ENCODE measurements at places on chromosomes 2 and 18. TPM values are rescaled to one million over a fixed set of nuclear protein-coding genes. Genes with fewer than 3 reads are reported as not detected.
A peak's percentile ranks its signal among the peaks of the same experiment; 100 is the strongest.

- no peak for DNase-seq
These were observed 191.3 kb upstream of the KCNJ3 start for GRCh38 chr2:154507186-154507585.

GRCh38 chr2:789529-789928, 112.3 kb upstream of the TMEM18 start:
- no peak for DNase-seq

DNA sequence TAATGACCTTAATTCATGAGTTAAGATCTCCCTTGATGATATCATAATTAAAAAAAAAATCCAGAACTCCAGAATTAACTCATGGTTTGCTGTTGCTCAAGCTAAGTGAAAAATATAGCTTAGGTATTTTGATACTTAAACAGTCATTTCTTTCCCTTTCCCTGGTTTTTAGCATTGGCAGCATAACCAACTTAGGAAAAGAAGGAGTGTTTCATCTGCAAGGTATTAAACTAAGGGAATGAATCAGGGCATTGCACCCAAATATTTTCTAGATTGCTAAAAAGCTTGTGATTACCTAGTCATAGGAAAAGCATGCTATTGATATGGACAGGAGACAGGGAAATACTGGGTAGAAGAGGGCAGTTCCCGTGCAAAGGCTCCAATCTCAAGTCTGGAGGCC, 207.2 kb downstream of the LRP1B start:
- DNase-seq, result peak; percentile 92

DNA sequence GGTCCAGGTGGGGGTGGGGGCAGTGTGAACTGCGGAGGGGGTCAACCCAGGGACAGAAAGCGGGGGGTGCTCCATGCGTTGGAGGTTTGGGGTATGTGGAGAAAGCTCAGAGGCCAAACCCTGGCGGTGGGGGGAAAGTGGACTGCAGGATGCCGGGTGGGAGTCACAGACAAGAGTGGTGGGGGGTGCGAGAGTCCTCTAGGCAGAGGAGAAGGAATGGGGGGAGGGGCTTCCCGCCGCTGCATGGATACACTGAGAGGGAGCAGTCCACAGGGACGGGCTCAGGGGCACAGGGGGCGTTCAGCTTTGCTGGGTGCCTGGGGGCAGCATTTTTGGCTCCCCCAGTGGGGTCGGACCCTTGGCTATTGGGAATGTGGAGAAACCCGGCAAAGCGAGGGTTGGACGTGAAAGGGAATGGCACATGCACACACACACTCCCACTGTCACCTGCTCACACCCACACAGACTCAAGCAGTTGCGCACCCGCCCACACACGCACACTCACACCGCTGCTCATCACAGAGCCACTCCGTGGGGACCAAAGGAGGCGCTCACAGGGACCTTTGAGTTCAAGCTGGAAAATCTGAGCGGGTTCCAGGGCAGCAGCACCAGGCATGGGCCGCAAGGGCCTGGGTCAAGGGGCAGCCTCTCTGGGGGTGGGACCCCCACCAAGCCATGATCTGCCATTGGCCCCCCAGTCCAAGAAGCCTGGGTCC, 7.7 kb downstream of the GBX2 start:
- DNase-seq, result no peak

GRCh38 chr2:11753886-11754699, 7.7 kb downstream of the LPIN1 start:
- DNase-seq, result peak; percentile 50

- no peak for DNase-seq
These were observed 136.3 kb downstream of the CD8B2 start for GRCh38 chr2:106623456-106623855.

DNA sequence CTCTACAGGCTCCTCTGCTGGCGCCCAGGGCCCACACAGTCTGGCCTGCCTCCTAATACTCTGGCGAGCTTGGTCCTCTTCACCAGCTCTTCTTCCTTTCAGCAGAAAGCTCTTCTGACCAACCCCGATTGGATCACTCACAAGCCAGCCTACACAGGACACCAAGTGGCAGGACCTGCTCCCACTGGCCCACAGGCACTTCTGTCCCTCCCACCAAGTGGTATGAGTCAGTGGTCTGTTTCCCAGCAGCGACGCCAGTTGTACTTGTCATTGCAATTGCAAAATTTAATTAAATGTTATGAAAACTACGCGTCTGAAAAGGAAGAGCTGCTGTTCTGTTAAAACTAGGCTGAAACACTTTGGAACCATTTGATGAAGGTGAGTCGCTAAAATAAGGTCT, 46.7 kb downstream of the NDUFA10 start:
- DNase-seq, result no peak

DNA sequence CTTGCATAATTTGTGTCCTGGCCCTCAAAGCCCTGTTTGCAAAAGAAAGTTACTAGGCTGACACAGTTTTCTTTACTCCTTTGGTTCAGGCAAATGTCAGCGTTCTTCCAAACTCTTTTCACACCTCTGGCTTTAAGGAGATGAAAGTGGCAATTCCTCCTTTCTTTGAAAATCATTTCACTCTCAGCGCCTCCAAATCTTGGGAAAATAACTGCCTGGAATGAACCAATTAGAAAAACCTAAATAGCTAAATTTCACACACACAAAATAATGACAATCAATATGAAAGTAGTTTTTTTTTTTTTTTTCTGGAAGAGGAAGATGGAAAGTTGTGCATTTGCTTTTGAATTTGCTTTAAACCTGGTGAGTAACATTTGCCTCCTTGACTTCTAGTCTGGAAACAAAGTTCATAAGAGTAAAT, 1.7 kb downstream of the MEIS1 start:
- DNase-seq, result no peak

DNA sequence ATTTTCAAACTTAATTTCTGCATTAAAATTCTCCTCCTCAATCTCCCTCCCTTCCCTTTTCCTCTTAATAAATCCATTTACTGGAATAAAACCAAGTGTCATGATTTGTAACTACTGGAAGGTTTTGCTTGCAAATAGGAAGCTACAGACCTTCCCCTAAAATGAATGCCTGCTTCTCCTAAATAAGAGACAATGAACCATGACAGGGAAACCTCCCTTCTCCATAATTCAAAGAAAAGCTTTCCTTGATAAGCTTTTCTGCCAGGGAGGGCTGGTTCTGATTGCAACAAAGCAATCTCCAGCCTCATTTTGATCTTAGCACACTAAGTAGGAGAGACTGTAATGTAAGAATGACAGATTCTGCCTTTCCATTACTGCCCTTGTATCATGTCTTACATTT, 111.0 kb upstream of the CDH20 start:
- no peak for DNase-seq

- no peak for DNase-seq
These were observed 26.1 kb downstream of the PKDCC start for GRCh38 chr2:42073739-42074503.

Gene AQP4
- total RNA-seq, result not detected

- DNase-seq, result no peak
These were observed 12.7 kb upstream of the DUSP2 start for GRCh38 chr2:96157649-96158553.

DNA sequence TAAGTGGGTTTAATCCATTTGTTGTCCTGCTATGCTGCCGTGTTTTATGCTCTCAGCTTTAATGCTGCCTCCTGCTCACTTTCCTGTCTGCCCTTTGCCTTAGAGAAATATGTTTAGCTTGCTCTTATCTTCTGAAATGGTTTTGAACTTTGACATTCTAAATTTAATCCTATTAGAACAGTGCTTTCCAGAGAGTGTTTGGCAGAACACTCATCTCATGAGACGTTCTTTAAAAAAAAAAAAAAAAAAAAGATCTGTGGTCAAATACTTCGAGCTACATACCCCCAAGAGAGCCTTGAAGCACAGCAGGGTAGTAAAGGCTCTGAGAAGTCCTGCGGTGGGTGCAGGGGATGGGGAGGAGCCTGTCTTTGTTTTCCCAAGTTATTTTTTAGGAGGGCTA, 161.3 kb downstream of the SPP2 start:
- no peak for DNase-seq

Gene GYPC
- not detected for total RNA-seq

DNA sequence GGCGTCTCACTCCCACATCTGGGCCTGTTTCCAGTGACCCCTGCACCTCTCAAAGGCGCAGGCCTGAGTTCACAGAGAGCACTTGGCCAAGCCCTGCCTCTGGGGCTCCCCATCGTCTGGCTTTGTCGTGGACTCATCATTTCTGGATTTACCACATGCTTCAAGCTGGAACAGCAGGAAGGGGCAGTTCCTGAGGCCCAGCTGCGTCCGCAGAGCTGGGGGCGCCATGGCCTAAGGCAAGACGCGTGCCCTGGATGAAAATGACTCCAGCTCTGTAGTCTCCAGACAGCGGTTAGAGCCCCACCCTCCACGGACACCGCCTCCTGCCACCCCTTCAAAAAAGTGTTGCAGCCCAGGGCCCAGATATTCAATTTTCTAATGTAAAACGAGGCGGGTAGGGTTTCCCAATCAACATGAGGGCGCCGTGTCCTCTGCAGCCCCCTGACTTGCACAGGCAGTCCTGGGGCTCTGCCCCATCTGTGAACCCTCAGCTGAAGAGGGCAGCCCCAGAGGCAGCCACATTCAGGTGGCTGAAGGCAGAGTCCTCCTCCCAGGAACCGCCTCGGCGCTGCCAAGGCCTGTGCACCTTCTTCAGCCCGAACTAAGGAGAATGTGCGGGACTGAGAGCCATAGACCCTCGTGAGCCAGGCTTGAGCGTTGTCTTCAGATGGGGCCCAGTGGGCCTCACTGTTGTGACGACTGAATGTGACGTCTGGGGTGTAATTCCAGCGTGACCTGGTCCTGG, 85.5 kb downstream of the NFATC1 start:
- DNase-seq, result no peak

Gene ADRA2B
- total RNA-seq, result 0.03 TPM

Gene CCDC150
- 5.5 TPM for total RNA-seq

All from foreskin keratinocyte (primary cell).